ENCODE measurements at places on chromosomes 2 and 18.

DNA sequence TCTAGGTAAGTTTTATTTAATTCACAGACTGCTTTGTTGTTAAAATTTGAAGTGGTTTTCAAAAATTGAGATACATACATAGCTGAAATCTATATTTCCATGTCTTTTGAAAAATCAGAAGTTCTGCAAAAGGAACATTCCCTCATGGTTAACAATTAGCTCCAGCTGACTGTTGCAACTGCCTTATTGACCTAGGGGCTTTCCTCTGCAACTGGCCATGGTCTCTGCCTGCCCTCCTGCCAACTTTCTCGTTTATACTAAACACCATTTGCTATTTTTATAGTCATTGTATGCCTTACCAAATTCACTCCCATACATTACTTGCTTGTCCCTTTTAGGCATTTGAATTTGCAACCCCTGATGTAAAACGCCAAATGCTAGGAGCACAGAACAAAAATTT is 107.2 kb downstream of the PID1 start:
- no peak for DNase-seq

DNA sequence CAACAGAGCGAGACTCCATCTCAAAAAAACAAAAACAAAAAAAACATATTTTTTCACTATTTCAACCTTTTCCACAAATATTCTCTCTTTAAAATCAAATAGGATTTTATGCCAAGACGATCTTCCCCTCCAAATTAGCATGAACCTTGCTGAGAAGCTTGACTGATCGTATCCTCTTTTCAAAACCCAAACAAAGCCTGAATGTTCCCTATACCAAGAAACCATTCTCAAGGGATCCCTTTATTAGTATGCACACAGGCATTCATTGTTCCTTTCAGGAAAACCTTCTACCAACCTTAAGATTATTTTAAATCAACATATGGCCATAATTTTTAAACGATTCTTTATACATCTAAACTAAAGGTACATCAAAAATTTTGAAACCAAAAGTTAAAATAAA is 6.3 kb downstream of the SPIRE1 start:
- DNase-seq: no peak

DNA sequence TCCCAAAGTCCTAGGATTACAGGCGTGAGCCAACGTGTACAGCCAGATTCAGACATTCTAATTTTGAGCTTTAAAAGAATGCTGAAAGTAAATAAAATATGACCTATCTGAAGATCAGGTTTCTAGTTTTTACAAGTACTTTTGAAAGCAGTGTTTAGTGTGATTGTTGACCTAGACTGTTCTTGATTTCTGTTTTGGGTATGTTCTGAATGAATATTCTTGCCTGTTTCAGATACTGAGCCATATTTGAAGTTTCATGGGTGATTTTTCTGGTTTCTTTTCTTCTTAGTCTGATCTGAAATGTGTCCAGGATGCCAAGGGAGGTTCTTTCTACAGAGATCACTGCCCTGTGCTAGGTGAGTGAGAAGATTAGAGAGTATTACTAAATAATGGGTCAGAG is 37.2 kb downstream of the MIB1 start:
- DNase-seq: no peak

GRCh38 chr2:119078796-119079195 is 79.8 kb downstream of the C1QL2 start:
- no peak for DNase-seq

DNA sequence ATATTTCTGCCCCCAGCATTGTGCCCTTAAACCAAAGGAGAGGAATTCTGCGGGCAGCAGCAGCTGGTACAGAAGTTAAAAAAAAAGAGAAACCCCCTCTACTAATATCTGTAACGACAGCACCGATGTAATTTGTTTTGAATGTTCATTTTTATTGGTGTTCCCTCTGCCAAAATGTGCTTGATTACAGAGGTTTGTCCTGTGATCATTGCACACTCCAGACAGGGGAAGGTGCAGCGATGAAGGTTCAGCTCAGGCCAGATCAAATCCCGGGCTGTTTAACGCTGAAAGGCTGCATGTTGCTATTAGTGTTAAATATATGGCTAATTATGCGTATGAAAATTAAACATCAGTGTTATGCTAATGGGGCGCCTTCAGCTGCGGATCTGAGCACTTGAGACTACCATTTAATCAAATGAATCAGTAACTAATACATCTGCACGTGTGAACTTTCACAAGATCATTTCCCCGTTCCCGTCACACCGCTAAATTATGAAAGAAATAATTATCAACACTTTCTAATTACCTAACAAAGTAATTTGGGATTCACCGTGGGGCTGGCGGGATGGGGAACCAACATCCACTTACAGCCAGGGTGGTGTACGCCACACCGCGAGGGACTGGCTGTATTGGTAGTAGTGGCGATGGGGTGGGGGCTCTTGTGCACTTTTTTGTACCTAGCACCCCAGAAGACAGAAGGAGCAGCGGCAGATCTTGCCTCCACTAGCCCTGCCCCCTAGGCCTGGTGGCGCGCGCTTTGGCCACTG is 1.5 kb upstream of the DLX1 start:
- no peak for DNase-seq

- no peak for DNase-seq
Measured at GRCh38 chr2:181334158-181334826, 122.9 kb upstream of the ITGA4 start.

- DNase-seq: no peak
Measured at GRCh38 chr2:231542136-231542535, 11.9 kb upstream of the NMUR1 start.

- DNase-seq: no peak
Measured at GRCh38 chr2:134070281-134070741, 183.6 kb upstream of the MGAT5 start.
